Fibroblast of skin of right quadriceps (primary cell): ENCODE measurements at places on chromosomes 16 and 17.

DNA sequence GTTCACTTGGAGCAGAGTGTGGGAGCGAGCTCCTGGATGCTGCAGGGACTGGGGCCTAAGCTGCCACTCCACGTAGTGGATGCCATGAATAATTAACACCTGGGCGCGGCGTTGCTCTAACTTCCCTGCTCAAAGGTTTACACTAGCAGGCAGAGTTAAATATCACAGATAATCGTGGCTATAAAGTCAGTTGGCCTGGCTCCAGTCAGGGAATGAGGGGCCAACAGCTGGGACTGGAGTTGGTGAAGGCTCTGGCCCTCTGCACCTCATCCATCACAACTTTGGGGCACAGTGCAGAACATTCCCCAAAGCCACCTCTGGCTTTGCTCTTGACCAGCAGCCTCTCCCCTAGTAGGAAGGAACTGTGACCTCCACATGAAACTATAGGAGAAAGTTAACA is 10.9 kb downstream of the HOXB4 start:
- DNase-seq, result no peak

DNA sequence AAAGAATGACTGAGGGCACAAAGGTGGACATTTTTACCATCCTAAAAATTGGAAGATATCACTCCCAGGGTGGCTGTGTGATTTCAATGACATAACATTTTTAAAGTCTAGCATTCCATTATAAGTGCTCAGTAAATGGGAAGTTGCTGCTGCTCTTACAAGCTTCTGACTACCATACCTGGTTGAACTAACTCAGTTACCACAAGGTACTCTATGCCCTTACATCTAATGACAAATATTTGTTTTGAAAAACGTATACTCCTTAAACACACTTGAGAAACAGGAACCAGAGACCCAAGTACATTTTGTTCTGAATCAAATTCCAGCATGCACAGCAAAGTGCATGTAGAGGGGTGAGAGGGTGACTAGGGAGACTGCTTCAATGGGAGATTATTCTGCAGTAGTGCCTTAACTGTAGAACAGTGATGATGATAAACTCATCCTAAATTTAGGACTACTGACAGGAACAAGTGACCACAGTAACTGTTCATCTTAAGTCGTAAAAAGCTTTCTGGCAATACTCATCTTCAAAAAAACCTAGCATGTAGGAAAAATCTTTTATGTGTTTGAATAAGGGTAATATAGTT is 83.5 kb downstream of the KANSL1 start:
- no peak for DNase-seq

DNA sequence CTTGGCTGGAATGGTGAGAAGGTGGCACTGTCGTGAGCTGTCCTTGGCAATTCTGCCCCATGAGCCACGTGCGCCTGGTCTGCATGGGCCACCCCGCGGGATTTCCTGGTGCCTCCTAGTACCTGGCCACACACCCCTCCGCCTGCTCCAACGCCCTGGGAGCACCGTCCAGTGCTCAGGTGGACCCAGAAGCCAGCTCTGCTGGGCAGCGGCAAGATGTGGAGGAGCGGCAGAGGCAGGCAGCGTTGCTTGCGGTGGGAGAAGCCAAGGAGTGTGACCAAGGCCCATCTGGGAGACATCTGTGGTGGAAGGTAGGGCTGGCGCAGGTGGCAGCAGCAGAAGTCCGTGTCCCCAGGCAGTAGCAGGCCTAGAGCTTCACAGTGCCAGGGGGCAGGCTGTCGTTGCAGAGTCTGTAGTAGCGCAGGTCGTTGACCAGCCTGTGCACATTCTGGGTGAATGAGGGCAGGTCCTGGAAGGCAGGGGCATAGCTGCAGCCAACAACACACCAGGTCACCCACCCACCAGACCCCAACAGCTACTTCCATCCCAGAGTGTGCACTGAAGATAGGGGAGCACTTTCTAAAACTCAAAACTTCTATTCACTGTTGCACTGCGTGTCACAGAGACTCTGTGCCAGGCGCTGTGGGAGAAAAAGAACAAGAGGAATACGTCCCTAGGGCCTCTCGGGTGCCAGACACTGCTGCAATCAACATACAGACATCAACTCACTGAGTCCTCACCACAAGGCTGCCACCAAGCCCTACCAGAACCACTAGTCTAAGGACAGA is 34.9 kb upstream of the GSG1L start:
- DNase-seq, result no peak

DNA sequence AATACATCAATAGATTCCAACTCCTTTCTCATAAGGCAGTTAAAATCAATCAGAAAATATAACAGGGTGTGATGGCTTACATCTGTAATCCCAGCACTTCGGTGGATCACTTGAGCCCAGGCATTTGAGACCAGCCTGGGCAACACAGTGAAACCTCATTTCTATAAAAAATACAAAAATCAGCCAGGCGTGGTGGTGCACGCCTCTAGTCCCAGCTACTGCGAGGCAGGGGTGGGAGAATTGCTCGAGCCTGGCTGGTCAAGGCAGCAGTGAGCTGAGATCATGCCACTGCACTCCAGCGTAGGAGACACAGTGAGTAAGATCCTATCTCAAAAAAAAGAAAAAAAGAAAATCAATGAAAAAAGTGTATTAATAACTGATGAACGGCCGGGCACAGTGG is 258.6 kb downstream of the NTN1 start:
- no peak for DNase-seq

DNA sequence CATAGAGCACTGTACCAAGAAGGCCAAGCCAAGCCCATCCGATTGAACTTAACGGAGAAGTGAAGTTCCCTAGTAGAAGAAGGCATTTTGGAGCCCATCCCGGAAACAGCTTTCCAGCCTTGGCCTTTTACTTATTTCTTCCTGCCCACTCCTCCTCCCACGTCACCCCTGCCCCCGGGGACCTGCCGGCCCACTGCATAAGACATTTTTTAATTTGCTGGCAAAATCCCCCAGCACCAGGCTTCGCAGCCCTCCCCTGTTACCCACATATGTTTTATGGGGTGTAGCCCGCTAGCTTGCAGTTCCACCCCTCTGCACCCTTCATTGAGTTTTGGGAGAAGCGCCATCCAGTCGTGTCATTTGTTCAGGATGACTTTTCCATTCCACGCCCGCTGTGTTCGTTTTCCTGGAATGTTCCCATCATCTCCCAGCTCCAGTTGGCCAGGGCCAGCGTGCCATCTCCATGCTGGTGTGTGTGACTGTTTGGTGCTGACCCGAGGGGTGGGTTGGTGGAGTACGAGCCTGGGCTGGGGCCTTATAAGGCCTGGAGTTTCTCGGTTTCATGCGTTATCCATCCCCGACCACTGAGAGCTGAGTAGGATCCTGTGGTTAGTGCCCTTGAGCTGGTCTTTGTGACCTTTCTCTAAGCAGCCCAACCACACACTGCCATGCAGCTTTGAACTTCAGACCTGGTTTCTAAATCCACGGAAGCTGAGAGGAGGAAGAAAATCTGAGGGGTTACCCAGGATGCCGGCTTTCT is 20.0 kb upstream of the TBX2 start:
- DNase-seq, result no peak

DNA sequence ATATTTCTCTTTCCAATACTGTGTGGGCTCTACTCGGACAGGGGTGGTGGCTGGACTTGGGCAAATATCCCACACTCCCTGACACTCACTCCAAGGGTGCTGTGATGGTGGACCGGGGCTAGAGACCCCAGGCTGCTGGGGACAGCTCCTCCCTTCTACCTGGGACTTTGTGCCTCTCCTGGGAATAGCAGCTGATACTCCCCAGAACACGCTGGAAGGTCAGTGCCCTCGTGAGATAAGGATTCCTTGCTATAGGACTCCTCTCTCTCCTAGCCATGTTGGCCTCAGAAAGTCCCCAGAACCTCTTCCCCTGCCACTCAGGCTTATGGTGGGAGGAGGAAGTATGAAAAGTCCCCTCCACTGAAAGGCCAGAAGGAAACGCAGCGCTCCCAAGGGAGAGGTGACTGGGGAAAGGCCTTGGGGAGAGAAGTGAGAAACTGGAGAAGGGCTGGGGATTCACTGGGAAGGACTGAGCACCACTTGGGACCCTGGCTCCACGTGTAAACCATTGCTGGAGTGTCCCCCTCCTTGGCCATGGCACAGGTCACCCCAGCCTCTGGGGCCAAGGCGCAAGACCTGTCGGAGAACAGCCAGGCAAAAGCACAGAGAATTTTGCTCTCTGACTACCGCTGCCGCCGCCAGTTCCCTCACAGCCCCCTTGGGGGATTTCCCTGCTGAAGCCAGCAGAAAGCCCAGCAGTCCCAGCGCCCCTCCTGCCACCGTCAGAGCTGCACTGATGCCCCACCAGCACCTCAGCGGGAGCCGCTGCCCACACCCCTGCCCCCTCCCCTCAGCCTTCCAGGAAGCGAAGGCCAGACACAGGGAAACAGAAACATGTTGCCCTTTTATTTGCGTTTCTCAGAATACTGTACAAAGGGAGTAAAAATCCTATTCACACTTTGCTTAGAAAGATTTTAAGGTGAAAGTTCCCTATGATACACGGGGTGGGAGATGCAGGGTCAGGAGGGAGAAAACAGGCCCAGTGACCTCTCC is 2.1 kb upstream of the GSDMB start:
- no peak for DNase-seq

DNA sequence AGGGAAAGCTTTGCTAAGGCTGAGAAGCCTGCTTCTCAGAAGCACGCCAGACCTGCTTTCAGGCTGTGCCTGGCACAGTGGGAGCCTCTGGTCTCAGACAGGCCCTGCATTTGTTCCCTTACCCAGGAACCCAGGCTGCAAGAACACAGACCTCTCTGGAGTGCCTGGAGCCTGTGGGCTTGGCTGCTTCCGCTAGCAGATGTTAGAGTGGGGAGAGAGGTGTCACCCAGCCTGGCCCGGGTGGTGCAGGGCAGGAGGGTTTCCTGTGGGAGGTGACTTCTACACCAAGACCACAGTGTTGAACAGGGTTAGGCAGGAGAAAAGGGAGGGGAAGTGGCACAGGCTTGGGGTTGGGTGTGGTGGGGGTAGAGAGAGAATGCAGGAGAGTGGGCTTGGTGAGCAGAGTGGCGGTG is 35.8 kb upstream of the ADGRG1 start:
- no peak for DNase-seq

GRCh38 chr16:83727751-83728352 is 79.9 kb upstream of the HSBP1 start:
- DNase-seq, result no peak

GRCh38 chr17:17237026-17237799 is at the start of gene FLCN:
TSS of gene FLCN (minus strand) at chr17:17237168. CDS start at chr17:17228137, 9,031 bp downstream.
- DNase-seq, result peak; percentile 90

GRCh38 chr17:60318326-60318725 is 73.6 kb downstream of the USP32 start:
- DNase-seq, result no peak

- no peak for DNase-seq
Measured at GRCh38 chr16:67855789-67856188, 8.3 kb upstream of the CENPT start.

DNA sequence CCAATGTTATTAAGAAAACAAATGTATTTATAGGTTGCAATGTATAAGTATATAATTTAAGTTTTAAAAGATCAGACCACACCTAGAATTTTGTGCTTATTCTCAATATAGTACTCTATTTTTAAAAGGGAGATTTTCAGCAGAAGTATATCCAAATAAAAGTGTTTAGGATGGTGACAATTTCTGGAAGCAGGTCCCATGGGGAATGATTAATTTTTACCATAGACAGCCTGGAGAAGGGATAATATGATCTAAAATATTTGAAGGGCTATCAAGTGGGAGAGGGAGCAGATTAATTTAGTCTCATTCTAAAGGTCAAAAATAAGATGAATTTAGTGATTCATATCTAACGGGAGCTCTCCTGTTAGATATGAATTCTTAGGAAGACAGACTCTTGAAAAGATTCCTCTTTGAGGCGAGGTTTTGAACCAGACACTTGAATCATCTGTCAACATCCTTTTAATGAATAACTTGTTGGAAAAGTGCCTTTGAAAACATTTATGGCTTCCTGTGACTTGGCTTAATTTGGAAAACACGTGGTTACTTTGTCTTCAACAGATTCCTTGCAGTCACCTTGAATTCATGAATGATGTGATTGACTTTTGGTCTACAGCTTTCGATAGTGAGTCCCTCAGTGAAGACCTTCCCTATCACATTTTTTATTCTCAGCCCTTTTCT is 29.3 kb upstream of the SMIM36 start:
- peak; percentile 81 for DNase-seq

GRCh38 chr16:51919736-51920135 is 627.2 kb downstream of the TOX3 start:
- DNase-seq, result no peak

GRCh38 chr16:27551036-27551435 is 1.1 kb downstream of the KATNIP start:
- DNase-seq, result no peak

DNA sequence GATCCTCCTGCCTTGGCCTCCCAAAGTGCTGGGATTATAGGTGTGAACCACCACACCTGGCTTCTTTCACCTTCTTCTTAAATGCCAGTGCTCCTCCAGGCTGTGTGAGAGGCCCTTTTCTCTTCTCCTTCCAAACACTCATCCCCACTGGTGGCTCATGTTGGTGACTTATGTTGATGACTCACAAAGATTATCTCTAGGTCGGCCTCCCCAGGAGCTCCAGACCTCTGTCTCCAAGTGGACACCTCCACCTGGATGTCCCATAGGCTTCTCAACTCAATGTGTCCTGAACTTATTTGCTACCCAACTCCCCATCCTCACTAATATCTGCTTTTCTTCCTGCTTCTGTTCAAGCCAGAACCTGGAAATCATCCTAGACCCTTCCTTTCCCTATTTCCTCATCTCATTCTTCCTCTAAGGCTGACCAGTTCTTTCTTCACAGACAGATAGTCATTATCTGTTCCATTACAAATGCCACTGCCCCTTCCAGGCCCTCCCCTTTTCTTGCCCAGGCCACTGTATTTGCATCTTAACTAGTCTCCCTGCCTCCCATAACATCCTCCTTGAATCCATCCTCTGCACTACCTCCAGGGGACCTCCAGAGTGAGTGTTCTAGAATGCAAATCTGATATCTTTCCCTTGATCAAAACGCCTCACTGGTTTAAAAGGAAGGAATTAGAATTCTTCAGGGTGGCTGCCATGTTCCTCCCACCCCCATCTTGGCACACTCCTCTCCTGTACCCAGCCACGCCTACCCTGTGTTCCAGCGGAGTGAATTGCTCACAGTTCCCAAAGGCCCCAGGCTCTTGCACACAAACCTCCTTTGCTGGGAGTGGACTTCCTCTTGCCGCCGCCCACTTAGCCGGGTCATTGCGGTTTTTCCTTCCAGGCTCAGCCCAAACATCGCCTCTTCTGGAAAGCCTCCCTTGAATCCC is 34.8 kb upstream of the FBXO47 start:
- peak; percentile 63 for DNase-seq

DNA sequence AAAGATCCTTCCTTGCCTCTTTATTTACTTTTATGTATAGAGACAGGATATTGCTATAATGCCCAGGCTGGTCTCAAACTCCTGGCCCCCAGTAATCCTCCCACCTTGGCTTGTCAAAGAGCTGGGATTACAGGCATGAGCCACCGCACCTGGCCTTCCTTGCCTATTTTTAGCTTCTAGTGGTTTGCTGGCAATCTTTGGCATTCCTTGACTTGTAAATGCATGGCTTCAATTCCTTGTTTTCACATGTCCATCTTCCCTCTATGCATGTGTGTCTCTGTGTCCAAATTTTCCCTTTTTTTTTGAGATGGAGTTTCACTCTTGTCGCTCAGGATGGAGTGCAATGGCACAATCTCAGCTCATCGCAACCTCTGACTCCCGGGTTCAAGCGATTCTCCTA is 22.5 kb downstream of the HEXIM2 start:
- no peak for DNase-seq

- DNase-seq, result no peak
Measured at GRCh38 chr17:43573579-43574321, 27.6 kb upstream of the ETV4 start.
